DND-41 (cell line): ENCODE measurements at places on chromosomes 12 and 14.

- DNase-seq = no peak
Observed at GRCh38 chr14:26180221-26180620, 417.6 kb downstream of the NOVA1 start.

GRCh38 chr14:102508774-102509745 is 516 bp downstream of the ANKRD9 start:
- DNase-seq = no peak

GRCh38 chr14:99575043-99576023 is 28.7 kb downstream of the CCDC85C start:
- DNase-seq = peak; percentile 21

DNA sequence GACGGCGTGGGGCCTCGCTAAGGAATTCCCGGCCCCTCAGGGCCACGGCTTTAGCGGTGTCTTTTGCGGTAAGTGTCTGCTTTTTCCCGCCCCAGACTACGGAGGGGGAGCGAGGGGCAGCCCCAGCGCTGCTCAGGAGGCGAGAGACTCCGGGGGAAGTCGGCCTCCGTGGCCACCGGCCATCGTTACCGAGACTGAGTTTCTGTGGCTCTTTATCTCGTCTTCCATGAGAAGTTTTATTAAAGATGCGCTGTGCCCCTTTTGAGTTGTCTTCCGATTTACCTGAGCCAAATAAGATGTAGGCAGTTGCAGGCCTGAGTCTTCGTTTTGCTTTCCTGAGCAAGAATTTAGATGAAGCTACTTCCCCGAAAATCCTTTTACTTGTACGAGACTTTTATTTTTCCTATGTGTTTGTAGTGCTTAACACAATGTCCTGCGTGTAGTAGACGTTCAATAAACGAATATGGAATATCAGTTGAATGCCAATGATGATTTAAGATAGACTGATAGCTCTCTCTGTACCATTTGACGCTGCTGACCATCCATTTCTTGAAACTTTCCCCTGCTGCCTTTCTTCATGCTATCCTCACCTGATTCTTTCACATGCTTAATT is 462 bp downstream of the SRP54 start:
- DNase-seq = no peak

- no peak for DNase-seq
Observed at GRCh38 chr12:111410431-111411184, 4.9 kb downstream of the SH2B3 start.

DNA sequence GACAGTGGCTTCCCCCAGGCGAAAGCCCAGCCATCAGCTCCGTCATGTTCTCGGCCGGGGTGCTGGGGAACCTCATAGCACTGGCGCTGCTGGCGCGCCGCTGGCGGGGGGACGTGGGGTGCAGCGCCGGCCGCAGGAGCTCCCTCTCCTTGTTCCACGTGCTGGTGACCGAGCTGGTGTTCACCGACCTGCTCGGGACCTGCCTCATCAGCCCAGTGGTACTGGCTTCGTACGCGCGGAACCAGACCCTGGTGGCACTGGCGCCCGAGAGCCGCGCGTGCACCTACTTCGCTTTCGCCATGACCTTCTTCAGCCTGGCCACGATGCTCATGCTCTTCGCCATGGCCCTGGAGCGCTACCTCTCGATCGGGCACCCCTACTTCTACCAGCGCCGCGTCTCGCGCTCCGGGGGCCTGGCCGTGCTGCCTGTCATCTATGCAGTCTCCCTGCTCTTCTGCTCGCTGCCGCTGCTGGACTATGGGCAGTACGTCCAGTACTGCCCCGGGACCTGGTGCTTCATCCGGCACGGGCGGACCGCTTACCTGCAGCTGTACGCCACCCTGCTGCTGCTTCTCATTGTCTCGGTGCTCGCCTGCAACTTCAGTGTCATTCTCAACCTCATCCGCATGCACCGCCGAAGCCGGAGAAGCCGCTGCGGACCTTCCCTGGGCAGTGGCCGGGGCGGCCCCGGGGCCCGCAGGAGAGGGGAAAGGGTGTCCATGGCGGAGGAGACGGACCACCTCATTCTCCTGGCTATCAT is 663 bp downstream of the PTGER2 start:
- peak; percentile 43 for DNase-seq

- DNase-seq = peak; percentile 54
Observed at GRCh38 chr14:37969511-37969979, 238.2 kb upstream of the SSTR1 start.
